Retina (tissue), 1 donor: ENCODE measurements at places on chromosomes 3 and 15.
A peak's percentile ranks its signal among the peaks of the same experiment; 100 is the strongest.

DNA sequence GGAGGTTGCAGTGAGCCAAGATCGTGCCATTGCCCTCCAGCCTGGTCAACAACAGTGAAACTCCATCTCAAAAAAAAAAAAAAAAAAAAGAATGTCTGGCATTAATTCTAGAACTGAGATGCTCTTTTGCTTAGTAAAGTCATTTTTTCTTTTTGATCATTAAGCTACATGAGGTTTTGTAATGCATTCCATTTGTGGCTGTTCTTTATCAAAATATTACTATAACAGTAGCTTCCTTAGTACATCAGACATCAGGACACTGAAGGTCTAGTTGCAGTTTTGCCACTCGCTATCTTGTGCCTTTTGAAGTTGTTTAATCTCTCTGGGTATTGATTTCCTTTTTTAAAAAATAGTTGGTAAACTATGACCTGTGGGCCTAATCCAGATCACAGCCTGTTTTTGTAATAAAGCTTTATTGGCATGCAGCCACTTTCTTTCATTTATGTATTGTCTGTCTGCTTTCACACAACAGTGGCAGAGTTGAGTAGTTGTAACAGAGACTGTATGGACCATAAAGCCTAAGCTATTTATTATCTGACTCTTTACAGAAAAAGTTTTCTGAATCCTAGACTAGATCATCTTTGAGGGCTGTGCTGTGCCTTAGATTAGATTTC, 76.6 kb downstream of the SLC25A26 start:
- DNase-seq: no peak

- no peak for DNase-seq
Observed at GRCh38 chr3:3821777-3822176, 22.5 kb downstream of the LRRN1 start.

DNA sequence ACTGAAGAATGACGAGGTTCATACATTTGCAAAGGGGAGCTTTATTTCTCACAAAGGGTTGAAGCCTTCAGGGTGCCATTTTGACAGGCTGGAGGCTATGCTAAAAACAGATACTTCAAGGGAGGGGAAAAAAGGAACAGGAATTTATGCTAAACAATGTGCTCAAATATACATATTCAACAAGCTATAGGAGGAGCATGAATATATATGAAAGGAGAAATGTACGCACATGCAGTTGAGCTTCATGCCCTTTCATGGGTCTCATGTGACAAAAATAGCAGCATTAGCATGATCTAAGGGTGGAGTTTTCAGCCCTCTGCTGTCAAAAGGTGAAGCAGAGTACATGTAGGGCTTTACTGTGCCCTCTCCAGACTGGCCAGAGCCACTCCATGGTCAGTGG, 44.3 kb upstream of the FSIP1 start:
- no peak for DNase-seq

GRCh38 chr3:127786353-127787070, 35.8 kb downstream of the MGLL start:
- peak; percentile 53 for DNase-seq

DNA sequence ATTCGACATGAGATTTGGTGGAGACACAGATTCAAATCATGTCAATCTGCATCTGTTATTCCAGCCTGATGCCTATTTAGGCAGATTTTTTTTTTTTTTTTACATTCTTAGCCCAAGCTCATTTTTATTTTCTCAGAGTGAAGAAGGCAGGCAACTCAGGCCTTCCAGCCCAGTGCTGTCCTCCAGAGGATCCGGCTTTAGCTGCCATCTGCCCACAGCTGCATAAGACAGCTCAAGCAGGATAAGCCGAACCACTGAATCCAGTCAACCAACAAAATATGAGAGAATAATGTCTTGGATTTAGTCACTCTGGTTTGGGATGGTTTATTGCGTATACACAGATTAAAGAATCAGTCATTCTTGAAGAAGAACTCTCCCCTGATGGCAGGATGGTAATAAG, 19.9 kb upstream of the COLQ start:
- no peak for DNase-seq

DNA sequence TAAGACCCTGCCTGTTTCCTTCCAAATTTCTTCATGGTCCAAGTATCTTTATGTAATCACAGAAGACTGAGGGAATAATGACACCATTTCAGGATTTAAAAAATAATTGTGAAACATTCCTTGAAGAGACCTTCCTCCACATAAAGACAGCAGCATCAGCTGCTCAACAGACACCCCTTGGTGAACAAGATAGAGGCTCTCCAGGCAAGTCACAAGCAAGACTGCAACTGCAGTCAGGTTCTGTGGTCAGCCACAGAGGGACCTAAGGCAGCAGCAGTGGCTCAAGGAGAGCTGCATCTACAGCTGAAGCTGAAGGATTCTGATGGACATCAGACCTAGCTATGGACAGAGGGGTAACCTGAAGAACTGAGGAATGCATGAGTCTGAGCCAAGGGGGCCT, 97.2 kb upstream of the C3orf80 start:
- DNase-seq: no peak
